ENCODE measurements at places on chromosomes 13 and 19.

DNA sequence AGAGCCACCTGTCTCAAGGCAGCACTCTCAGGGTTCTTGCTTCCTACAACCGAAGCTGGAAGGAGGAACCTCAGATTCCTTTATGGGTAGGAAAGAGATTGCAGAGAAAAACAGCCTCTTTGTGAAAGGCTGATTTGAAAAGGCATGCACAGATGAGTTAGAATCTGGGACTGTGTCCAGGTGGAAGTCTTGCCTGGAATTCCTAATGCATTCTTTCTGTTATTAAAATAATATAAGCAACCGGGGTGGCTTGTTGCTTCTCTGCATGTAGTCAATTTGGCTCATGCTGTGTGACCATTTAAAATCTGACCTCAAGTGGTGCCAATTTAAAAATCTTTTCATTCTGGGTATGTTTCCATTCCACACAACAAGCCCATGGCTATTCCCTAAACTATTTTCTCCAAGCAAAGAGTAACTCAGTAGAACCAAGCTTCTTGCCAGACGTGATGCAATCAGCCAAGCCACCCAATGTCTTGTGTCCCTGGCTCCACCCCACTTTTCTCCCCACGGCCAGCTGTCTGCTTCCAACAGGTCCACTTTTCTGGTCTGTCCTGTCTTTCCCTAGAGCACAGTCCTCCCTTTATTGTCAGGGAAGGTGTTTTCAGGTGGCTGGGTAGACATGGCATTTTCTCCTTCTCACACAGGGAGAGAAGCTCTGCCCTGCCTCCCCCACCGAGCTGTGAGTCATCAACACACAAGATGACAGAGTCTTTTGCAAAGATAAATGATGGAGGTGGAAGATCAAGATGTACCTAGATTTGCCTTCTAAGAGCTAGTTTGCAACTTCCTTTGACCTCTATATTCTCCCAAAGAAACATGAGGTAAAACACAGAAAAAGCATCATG lies 394.3 kb downstream of the FOXO1 start:
- DNase-seq = no peak

DNA sequence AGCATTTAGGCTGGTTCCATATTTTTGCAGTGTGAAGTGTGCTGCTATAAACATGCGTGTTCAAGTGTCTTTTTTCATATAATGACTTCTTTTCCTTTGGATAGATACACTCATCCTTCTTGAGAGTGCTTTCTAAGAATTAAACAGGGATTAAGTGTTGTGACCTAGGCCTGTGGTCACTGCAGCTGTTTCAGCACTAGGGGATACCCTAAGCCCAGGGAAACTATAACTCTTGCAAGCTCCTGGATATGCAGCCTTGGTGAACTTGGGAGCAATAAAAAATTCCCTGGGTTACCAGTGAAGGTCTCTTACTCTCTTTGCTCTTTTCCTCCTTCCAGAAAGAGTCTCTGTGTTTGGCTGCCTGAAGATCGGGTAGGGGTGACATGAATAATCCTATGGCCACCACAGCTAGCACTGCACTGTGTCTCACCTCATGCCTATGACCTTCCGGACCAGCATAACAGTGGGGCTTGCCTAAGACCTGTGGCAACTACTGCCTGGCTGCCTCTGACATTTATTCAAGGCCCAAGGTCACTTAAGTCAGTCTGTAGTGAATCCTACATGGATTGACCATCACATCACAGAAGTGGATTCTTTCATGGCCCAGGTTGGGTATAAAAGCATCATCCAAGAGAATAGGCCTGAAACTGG lies 799.7 kb downstream of the DACH1 start:
- DNase-seq = peak; percentile 10

DNA sequence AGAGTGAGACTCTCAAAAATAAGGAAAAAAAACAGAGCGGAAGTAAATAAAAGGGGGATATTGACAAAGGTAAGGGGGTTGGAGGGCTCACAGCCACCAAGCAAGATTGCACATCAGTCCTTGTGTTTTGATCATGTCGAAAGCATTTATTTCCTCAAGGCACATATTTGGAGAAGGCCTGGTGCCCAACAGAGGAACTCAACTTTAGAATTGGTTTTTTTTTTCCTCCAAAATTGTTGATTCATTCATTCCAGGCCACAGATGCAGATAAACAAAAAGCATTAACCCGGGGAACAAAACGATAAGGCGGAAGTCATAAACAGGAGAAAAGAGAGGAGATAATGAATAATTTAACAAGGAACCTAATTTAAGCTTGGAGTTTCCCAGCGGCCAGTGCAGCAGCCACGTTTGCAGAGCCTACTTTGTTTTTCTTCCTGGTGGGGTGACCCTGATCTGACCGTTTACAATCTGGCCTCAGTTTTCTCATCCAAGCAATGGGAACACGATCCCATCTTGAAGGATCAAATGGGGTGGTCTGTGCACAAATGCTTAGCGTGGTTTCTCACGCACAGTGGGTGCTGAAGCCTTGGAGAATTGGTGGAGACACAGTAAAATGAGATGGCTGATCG lies 2.1 kb upstream of the PTPRS start:
- DNase-seq = no peak

DNA sequence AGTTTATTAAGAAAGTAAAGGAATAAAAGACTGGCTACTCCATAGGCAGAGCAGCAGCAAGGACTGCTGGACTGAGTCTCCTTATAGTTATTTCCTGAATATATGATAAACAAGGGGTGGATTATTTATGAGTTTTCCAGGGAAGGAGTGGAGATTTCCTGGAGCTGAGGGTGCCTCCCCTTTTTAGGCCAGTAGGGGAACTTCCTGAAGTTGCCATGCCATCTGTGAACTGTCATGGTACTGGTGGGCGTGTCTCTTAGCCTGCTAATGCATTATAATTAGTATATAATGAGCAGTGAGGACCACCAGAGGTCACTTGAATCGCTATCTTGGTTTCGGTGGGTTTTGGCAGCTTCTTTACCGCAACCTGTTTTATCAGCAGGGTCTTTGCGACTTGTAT lies 13.5 kb downstream of the ZSCAN5A start:
- no peak for DNase-seq

DNA sequence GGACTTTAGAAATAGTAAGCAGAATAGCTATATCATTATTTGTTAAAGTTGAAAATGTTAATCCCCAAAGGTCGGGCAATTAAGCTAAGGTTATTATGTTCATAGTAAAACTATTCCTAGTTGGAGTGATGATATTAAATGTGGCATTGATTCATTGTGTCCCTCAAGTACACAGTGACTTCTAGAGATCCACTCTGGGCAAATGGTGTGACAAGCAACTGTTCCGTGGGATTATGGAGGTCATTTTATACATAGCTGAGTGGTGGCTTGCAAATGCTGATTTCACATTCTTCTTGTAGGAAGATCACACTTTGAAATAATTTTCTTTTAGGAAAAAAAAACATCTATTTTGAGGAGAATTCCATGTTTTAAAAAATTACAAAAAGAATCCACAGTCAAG lies 317.8 kb downstream of the ATP8A2 start:
- DNase-seq = no peak
